Activated T-helper 2 cell treated with anti-CD3 and anti-CD28 coated beads, Interferon-gamma antibody, Interleukin-2, Interleukin-4, amounts not matched to agents 10 μg/mL and 5 μg/mL and 100 μg/mL, durations not matched to agents 14 hours and 24 hours and 36 hours (primary cell): ENCODE measurements at places on chromosomes 6 and 20.
A peak's percentile ranks its signal among the peaks of the same experiment; 100 is the strongest.

GRCh38 chr6:149318581-149319286 lies 1.2 kb downstream of the TAB2 start:
- DNase-seq: peak; percentile 45

DNA sequence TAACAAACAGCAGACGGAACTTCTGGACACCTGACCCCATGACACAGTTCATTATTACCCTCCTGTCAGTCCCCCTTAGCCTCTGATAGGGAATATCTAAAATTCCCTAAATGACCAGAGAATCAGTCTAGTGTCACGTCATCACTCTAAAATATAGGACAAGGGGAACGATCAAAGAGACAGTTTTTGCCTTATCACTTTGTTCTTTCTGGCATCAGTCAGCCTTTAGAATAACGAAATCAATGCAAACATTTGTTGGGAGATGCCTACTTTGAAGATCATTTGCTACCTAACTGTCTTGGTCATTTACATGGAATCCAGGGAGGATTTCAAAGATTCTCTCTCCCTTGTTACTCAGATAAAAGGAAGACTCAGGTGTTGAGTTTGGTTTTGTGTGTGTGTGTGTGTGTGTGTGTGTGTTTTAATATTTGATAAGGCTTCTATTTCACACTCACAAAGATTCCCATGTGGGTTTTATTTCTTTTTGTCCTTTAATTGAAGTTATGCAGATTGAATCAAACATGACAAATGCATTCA lies 28.3 kb downstream of the LINC00237 start:
- DNase-seq: no peak

DNA sequence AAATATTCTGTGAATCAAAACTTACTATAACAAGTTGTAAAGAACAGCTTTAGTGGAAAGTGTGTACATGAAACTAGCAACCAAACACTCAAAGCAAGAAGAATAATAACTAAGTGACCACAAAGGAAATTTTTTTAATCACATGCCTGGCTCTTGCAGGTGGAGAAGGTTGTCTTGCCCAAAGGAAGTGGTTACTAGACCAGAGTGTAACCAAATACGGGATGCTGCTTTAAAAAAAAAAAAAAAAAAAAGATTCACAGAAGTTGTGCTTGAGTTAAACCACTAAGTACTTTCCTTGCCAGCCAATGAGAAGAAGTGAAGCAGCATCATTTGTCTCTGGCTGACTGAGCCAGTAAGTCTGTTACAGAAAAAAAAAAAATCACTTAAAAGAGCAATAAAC lies 19.1 kb upstream of the HLA-DQB1 start:
- DNase-seq: peak; percentile 45

GRCh38 chr20:20593447-20594170 lies 118.8 kb downstream of the RALGAPA2 start:
- no peak for DNase-seq

- DNase-seq: no peak
These were observed 442.7 kb upstream of the HSF2 start for GRCh38 chr6:121956782-121957181.

DNA sequence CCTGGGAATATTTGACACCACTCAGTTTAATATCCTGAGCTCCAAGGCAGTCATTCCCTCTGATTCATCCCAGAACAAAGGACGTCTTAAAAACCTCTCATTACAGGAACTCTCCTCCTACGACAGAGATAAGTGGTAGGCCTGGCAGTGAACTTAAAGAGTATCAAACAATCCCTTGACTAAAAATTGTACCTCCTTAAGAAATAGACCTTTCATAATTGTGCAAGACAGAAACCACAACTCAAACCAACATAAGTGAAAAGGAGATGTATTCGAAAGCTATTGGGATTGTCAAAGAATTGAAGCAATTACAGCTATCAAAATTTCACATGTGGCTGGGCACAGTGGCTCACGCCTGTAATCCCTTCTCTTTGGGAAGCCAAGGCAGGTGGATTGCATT lies 19.1 kb upstream of the BNIP5 start:
- no peak for DNase-seq

DNA sequence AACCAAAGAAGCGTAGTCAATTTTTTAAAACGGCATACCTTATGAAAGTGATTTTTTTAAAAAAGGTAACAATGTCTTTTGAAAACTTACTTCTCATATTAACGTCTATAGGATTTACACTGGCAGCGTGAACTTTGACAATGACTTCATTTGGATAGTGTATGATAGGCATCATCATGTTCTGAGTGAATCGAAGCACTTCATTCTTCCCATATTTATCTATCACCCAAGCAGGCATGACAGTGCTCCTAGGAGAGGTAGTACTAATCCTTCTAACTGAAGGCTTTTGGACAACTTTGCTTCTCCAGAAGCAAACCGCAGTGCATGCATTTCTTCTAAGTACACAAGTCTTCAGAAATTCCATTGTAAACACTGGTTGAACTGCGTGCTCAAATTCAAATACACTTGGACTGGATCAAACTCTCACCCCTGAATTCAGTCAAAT lies 618 bp downstream of the RTN4IP1 start:
- no peak for DNase-seq

- DNase-seq: no peak
These were observed 516 bp downstream of the LRRC1 start for GRCh38 chr6:53795340-53795701.

DNA sequence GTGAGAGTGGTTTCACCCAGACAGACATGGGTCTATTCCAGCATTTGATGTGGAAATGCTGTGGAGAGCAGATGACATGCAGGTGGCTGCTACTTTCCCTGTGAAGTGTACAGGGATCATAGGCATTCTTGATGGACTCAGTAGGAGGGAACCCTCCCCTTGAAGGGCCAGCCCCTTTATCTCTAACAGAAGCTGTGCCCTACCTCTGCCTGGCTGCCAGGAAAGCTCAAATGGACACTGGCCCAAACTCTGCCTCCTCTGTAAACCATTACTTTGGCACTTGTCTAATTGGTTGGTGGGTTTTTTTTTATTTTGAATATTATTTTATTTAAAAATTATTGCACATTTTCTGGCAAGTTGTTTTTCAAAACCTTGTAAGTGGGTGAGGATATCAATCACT lies 106.7 kb upstream of the GGTLC1 start:
- DNase-seq: no peak

GRCh38 chr6:8651998-8652397 lies 216.7 kb upstream of the SLC35B3 start:
- no peak for DNase-seq

DNA sequence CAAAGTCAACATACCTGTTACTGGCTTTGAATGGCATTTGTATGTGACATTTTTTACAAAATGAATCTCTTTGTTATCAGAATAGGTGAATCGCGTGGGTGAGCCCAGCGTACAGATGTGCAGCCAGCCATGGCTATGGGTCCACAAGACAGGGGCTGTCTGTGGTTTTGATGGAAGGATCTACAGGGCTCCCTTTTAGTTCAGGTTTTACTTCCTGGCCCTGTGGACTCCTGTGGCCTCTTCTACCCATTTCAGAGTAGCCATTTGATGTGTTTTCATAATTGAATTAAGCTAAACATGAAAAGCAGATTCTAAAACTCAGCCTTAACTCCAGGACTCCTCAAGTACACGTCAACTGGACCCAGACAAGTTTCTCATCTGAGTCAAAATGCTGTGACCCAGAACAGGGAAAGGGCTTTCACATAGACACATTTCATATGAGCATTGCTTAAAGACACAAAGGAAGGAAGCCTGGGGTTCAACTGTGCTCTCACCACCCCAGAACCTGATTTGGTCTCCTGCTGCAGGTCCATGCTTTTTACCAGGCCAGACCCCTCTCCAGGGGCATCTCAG lies 105.3 kb upstream of the NAA20 start:
- DNase-seq: no peak

DNA sequence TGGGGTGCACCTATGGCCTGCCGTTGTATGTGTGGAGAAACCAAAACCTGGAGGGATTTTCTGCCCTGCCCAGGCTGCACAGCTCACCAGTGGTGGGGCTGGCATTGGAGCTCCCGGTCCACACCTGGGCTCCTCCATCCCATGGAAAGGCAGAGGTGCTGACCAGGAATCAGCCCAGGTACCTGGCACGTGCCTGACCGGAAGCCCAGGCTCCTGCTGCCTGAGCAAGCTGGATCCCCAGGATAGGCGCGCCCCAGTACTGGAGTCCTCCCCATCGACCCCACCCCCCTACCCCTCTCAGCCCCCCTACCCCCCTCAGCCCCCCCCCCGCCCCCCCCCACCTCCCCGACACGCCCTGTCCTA lies 39.9 kb upstream of the HMGA1 start:
- DNase-seq: no peak

- DNase-seq: no peak
These were observed 95.4 kb downstream of the OGFRL1 start for GRCh38 chr6:71383901-71384489.

- DNase-seq: no peak
These were observed 641 bp downstream of the ARFGEF2 start for GRCh38 chr20:48921883-48922820.

DNA sequence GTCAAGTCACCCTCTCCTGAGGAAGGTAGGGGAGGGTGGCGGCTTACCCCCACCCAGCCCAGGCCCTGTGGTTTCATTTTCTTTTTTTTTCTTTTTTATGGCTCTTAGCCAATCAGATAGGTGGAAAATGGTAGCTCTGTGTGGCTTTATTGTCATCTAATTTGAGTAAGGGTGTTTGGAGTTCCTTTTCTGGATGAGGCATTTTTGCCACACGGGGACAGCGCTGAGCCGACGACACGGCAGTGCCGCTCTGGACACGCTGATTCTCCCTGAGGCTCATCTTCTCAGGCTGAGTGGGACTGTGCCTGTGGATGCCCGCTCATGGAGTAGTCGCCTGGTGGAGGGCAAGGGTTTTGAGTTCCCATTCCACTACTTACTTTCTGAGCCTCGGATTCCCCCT lies 37.6 kb upstream of the ANGPT4 start:
- DNase-seq: no peak

GRCh38 chr6:144049386-144049785 lies 41.3 kb upstream of the PLAGL1 start:
- DNase-seq: no peak

DNA sequence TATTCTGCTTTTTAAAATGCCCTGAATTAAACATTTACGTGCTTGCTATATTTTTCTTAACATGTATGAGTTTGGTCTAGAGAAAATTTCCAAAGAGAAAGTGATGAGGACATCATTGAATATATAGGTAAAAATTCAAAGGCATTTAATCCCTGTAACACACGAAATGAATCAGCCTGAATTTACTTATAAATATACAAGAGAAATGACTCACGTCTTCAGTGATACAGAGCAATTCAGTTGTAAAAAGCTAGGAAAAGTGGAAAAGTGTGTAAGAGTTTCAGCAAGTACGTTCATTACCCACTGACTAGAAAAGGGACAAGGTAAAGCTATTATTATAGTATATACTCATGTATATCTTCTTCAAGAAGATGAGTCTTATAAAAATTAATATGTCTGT lies 124.8 kb downstream of the HIVEP1 start:
- no peak for DNase-seq

DNA sequence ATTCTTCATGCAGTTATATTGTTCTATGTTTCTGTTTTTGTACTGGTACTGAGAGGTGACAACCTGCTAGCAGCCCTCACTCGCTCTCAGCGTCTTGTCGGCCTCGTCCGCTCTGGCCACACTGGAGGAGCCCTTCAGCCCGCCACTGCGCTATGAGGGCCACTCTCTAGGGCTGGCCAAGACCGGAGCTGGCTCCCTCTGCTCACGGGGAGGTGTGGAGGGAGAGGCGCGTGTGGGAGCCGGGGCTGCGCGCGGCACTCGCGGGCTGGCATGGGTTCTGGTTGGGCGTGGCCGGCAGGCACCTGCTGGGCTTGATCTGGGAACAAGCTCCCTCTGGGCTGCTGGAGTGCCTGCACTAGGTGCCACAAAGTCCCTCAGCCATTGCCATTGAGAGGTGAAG lies 1323.8 kb upstream of the EYS start:
- no peak for DNase-seq

DNA sequence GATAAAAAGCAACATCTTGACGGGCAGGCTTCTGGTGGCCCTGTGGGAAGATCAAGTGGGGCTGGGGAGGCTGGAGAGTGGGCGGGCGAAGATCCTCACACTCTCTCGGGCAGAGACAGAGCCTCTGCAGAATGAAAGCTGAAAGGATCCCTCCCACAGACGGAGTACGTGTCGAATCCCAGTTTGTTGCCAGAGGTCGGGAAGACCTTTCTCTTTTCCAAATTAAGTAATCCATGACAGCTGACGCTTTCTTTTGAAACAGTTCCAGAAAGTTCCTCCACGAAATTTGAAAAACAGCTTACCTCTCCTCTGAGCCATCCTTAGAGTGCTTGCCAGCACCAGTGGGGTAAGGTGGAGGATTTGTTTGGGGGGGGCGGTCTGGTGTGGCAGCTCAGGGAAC lies 155.6 kb upstream of the SMLR1 start:
- no peak for DNase-seq

DNA sequence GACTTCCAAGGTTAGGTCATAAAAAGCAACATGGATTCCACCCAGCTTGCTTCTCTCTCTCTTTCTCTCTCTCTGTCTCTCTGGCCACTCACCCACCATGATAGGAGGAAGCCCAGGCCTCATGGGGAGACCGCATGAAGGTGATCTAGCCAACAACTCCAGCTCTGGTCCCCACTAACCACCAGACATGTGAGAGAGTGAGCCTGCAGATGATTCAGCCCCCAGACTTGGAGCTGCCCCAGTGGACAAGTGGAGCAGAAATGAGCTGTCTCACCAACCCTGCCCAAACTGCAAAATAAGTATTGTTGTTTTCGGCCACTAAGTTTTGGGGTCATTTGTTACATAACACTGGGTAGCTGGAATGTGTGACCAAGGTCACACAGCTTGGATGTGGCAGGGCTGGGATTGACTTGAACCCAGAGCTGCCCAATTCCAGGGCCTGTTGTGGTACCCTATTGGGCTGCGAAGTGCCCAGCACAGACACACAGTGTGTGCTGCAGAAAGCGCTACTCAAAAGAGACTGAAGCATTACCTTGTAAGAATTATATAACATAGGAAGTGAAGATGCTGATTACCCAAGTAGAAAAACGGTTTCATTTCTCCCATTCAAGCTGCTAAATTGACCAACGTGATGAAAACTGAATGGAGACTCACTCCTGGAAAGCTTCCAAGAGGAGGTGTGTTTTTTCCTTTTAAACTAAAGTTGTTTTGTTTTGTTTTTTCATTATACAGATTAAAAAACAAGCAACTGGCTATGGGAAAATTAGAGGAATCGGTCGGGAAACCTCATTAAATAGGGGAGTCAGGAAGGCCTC lies 9.1 kb upstream of the TLDC2 start:
- DNase-seq: no peak

DNA sequence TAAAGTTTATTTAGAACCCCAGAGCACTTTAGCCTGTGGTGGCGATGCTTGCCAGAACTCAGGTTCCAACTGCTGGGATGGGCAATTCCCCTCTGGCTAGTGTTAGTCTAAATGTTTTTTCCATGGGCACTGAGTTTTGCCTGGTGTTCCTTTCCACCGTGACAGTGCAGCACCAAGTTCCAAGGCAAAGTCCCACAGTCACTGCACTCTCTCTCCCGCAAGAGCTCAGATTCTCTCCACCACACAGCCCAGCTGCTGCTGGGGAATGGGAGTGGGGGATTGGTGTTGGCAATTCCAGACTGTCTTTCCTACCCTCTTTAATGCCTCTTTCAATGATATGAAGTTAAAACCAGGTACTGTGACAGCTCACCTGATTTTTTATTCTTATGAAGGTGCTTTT lies 247.6 kb downstream of the ALDH8A1 start:
- no peak for DNase-seq
